ENCODE measurements at places on chromosomes 16 and 17.

DNA sequence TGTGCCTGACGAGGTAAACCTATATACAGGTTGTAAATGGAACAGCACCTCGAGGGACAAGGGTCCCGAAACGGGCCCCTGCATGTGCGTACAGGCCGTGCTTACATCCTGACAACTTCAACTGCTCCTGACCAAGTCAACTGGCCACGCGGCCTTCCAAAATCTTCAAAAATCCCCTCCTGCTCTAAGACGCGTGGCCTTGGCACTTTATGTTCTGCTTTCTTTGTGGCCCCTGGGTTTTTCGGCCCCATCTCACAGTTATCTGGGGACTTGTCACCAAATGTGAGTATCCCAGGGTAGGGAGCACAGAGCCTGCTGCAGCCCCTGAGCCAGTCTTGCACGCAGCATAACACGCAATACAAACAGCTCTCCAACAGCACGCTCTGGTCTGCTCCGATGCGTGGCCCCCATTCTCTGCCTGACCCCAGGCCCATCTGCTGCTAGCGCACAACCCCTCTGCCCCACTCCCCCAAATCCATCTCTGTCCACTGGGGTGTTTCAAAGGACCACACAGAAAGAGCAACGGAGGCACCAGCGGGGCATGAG lies 659 bp downstream of the RPH3AL start:
- DNase-seq, result no peak

- no peak for DNase-seq
Measured at GRCh38 chr17:8015957-8016631, 13.7 kb downstream of the GUCY2D start.

- no peak for DNase-seq
Measured at GRCh38 chr17:49924116-49924515, 44.9 kb upstream of the DLX4 start.

- no peak for DNase-seq
Measured at GRCh38 chr16:50761267-50761666, 19.4 kb downstream of the CYLD start.

DNA sequence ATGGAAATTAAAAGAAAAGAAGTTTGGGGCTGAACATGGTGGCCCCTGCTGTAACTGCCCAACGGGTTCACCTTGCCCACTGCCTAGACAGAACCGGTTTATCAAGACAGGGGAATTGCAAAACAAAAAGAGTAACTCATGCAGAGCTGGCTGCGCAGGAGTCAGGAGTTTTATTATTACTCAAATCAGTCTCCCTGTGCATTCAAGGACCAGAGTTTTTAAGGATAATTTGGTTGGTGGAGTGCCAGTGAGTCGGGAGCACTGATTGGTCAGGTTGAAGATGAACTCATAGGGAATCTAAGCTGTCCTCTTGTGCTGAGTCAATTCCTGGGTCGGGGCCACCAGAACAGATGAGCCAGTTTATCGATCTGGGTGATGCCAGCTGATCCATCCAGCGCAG lies 4.4 kb upstream of the SCPEP1 start:
- DNase-seq, result peak; percentile 29

- DNase-seq, result no peak
Measured at GRCh38 chr16:77986011-77986740, 36.2 kb upstream of the CLEC3A start.

DNA sequence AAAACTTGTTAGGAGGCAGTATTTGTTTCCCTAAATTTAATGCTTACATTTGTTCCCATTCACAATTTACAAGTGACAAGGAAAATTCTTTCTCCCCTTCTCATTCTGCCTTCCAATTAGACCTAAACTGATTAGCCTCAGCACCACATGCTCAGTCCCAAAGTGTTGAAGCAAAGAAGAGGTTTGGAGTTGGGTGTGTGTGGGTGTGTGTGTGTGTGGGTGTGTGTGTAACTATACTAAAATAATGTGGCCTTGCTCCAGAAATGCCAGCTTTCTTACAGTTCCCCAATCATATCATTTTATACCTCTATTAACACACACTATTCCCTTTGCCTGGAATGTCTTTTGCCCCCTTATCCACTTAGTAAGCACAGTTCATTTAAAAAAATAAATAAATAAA lies 6.9 kb upstream of the UTP6 start:
- no peak for DNase-seq

GRCh38 chr17:42312285-42313130 lies 24.2 kb downstream of the STAT5A start:
- peak; percentile 95 for DNase-seq

GRCh38 chr17:394718-395095 lies 42.1 kb upstream of the RPH3AL start:
- no peak for DNase-seq

- no peak for DNase-seq
Measured at GRCh38 chr17:49477709-49478108, 17.4 kb upstream of the NGFR start.

DNA sequence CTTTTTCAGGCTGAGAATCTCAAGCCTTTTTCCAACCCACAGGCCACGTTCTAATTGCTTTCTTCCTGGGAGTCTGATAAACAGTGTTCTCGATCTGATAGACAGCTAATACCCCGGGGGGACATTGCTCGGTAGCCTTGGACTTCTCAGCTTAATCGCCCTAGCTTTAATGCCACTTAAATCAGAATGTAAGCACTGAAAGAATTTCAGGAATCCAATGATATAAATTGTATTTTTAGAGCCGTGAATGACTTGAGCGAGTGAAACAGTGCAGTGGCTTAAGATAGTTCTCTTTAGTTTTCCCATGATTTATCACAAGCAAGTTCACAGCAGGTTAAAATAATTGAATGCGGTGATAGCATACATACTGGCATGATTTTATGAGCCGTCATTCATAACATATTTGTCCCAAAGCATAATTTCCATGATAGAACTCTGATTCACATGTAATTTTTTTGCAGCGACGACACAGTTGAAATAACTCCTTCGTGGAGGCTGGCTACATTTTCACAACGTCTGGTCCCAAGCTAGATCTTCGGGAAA lies 116.1 kb upstream of the MYOCD start:
- no peak for DNase-seq

GRCh38 chr17:27793168-27793905 lies 7.0 kb downstream of the NOS2 start:
- no peak for DNase-seq

Data from NCI-H526 (cell line).